ENCODE measurements at places on chromosomes 12 and 14. TPM values are rescaled to one million over a fixed set of nuclear protein-coding genes. Genes with fewer than 3 reads are reported as not detected.

DNA sequence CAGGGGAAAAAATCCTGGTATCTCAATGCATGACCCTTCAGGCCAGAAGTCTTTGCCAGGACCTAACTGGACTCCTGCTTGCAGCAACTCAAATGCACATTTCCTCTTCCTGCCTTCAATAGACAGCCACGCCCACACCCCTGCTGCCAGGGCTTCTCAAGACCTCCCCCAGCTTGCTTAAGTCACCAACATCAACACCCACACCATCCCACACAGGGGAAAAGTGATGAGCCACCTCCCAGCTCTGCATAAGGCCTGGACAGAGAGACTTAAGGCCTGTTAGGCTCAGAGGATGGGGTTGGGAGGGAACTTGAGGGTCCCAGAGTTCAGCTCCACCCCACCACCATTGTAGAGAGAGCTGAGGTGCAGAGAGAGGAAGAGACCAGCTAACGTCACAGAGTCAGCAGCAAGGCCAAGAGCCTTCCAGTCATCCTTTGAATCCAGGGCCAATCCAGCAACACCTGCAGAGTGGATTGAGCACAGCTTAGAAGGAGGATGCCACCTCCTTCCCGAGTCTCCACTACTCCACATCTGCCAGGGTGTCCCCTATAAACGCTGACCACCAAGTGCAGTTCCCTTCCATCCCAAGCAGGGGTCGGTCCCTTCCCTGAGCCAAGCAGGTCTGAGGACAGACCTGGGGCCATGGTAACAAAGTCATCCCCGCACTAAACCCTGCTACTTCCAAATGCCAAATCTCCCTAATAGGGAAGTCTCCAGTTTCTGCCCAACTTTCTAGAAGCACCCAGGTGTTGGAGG lies 50.0 kb downstream of the KDM2B start:
- DNase-seq = peak; percentile 92

DNA sequence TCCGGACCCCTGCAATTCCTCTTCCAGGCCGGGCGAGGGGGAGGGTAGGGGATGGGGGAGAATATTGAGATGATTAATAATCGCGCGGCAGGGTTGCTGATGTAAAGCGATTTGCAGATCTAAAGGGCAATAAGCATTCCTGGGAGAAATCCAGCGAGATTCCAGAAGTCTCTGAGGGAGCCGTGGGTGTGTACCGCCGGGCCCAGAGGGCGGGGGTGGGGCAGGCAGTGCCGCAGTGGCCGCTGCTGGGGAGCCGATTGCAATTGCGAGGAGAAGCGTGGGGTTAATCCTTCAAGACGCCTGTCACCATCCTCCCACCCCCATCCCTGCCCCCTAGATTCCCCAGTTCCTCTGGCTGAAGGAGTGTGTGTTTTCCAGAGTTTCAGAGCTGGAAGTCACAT lies 16.4 kb downstream of the FOS start:
- peak; percentile 71 for DNase-seq

GRCh38 chr12:19779395-19780056 lies 340.2 kb downstream of the AEBP2 start:
- DNase-seq = peak; percentile 34

Gene SDR9C7
- total RNA-seq = not detected

Gene GNPNAT1
- 16.6 TPM for total RNA-seq
